Pons (tissue), 1 donor: ENCODE measurements at places on chromosomes 1 and 21.

- no peak for DNase-seq
Measured at GRCh38 chr1:66231217-66231616, 302.7 kb upstream of the SGIP1 start.

- no peak for DNase-seq
Measured at GRCh38 chr1:159205225-159205624, 550 bp downstream of the ACKR1 start.

DNA sequence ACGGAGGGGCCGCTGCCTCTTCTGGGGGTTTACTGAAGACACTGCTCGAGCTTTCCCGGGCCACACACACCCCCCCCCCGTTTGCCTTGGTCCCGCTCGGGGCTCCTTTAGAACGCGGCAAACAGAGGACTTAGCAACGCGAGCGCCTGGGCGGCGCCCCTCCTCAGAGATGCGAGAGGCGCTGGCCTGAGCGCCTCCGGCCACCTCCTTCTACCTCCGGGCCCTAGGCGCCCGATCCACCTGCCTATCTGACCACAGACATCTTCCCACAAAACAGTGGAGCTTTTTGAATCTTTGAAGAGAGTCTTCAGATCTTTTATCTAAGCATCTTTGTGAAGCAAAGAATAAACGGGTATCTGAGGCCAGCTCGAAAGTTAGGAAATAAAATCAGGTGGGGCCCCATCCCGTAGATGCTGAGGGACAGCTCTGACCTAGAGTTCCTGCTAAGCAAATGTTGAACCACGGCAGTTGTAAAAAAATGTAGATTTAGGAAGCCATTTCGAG lies 436 bp upstream of the TTLL7 start:
- peak; percentile 82 for DNase-seq

GRCh38 chr1:82162486-82163420 lies 362.0 kb downstream of the ADGRL2 start:
- no peak for DNase-seq

GRCh38 chr1:5428351-5428750 lies 563.9 kb downstream of the NPHP4 start:
- no peak for DNase-seq

DNA sequence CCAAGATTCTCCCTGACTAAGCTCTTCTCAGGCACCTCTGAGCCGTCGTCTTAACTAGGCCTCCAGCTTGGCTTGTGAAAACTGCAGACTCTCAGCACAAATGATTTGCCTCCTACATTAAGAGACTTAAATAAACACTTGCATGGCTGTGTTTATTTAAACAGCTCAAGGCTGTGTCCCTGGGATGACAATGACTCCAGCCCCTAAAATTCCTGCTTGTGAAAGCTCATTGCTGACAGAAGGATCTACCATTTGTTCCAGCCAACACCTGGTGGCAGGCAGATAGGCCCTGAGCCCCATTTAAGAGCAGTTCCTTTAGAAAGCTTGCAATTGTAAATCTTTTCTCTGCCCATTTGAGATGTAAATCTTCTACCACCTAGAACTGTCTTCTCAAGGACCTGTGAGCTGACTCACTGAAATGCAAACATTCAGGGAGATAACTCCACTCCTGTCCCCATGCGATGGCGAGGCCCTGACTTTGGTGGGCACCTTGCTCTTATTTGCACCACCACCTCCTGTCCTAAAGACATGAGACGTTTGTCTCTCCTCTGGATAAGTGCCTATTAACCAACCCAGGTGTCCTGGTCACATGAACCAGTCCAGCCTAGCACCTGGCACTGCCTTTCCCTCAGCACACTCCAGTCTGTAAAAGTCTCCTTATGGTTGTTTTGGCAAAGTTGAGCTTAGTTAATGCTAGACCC lies 15.1 kb upstream of the PCP4 start:
- no peak for DNase-seq

DNA sequence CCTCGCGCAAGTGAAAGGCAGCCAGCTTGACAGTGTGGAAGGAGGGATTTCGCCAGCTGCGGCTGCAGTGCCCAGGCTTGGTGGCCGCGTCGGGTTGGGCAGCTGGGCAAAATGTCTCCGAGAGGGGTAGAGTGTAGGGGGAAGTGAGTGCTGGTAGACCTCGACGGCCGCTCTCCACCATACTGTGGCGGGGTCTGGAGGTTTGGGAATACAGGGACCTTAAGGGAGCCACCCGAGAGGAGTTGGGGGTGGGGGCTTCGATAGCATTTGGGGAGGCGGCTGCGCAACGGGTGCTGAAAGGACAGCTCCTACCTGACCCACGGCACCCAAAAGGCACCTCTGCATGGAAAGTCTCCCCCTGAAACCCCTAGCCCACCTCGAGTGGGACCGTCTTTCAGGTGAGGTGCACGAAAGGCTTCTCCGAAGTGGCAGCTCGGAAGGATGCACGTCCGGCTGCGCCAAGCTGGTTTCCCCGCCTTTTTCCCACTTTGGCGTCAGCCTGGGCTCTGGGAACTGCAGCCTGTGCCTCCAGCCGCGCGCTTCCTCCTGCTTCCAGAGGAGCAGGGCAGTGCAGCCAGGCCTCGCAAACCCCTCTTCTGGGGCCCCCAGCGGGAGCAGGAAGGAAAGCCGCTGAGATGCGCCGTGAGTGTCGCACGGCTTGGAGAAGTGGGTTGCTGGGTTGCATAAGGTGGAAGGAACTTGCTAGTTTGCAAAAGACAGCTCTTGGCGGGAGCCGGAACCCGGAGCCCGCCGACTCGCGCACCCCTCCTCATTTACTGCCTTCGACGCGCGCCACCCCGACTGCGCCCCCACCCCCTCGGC lies 531 bp upstream of the HMGN2 start:
- no peak for DNase-seq

DNA sequence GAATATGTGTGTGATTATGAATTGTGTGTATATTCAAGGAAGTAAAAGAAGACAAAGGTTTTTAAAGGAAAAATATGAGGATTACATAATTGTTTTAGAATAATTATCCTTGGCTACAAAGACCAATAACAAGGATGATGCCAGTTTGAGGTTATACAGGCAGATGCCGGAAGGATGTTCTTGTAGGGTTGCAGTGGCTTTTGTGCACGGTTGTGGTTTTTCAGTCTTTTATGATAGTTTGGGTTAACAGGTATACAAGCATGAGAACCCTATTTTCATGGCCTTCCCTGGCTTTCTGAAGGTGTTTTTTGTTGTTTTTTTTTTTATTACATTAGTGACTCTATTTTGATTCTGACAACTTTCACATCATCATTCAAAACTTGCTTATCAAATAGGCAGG lies 4.9 kb downstream of the CR2 start:
- DNase-seq = no peak

- DNase-seq = peak; percentile 20
Measured at GRCh38 chr1:174265282-174265681, 106.0 kb downstream of the RABGAP1L start.

GRCh38 chr21:35607406-35607805 lies 452.9 kb downstream of the SETD4 start:
- no peak for DNase-seq

DNA sequence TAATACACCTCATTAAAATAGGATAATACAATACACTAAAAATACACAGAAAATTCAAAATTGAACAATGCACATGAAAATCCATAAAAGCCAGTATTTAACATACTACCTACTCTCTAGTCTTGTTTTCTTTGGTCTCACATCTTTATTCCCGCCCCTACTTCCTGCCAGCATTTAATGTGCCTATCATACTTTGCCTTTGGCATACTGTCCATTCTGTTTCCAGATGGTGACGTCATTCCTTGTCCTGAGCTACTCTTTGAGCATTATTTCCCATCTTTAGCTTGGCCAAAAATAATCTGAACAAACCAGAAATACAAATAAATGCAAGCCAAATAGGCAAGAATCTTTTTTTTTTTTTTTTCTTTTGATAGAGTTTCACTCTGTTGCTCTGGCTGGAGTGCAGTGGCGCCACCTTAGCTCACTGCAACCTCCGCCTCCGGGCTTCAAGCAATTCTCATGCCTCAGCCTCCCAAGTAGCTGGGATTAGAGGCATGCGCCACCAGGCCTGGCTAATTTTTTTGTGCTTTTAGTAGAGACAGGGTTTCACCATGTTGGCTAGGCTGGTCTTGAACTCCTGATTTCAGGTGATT lies 4.4 kb downstream of the HFM1 start:
- no peak for DNase-seq

DNA sequence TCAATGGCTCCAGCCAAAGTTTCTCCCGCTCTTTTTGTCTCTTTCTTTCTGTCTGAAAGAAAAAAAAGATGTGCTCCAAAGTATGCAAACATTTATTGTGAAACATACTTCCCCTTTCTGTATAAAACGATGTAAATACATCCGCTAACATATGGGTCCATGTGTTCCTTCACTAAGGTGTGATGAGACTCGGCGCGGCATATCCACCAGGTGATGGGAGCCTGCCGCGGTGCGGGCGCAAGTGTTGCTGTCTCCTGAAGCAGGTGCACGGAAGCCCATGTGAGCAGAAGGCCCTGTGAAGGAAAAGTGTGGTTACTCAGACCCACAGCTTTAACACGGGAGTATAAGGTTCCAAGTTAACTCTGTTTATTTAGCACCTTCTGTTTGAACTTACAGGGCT lies 466.6 kb upstream of the C1orf87 start:
- DNase-seq = no peak

DNA sequence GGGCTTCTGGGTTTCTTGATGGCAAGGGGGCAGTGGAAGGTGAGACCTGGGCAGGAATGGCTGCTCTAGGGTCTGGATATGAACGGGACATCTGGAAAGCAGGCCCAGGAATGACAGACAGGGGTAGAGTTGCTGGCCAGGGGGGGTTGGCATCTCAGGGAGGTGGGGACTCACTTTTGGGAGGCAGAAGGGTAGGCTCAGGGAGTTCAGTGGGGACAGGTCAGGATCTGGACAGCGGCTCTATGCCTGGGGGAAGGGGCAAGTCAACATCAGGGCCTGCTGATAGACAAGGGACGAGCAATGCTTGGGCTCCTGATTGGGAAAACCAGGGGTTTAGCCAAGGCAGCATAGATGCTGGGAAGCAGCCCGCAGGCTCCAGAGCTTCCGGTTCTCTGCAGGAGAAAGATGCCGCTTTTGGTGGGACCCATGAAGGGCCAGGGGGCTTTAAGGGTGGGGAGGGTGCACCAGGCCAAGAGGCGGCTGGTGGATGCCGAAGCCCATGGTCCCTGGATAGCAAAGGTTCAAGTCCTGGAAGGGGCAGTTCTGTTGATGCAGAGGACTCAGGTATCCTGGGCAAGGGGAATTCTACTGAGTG lies 21.9 kb downstream of the IGFN1 start:
- DNase-seq = no peak

DNA sequence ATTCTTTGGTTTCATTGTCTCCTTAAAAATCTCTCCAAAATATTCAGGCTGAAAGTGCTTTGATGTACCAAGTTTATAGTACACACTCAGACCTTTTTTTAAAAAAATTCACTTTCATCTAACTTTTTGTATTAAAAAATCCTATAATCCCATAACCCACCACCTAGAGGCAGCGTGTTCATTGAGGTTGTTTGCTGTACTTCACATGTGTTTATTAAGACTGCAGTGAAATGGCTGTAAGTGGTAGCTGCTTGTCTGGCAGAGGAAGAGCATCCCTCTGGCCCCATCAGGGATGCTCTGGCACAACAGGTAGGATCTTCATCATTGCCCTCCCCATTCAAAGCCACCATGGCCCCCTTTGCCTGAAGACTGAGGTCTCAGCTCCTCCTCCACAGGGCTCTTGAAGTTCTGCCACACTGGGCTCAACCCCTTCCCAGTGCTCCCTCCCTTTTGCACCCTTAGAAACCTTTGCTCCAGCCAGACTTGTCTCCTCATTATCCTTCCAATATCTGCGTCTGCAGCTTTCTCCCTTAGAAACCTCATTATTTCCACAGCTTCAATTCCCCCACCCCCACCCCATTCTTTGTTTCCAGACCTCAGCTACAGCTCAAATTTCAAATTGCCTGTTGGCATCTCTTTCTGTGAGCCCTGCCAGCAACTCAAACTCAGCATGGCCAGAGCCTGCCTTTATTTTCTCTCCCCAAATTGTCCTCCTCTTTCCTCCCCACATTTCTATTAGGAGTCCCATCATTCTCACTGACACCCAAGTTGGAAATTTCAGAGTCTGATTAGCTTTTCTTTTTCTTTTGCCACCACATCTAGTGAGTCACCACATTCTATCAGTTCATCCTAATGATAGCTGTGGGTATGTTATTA lies 369.6 kb upstream of the USP24 start:
- peak; percentile 33 for DNase-seq

GRCh38 chr1:23566304-23566703 lies 7.0 kb upstream of the ID3 start:
- no peak for DNase-seq

GRCh38 chr21:15020797-15021196 lies 44.0 kb downstream of the NRIP1 start:
- no peak for DNase-seq

- DNase-seq = no peak
Measured at GRCh38 chr1:22334860-22335550, 116.6 kb upstream of the ZBTB40 start.

- DNase-seq = no peak
Measured at GRCh38 chr1:12114340-12114683, 51.2 kb downstream of the TNFRSF8 start.

GRCh38 chr21:36966821-36967768 lies 626 bp upstream of the HLCS start:
- DNase-seq = peak; percentile 37

- no peak for DNase-seq
Measured at GRCh38 chr1:156717351-156717750, 10.9 kb upstream of the METTL25B start.

- peak; percentile 73 for DNase-seq
Measured at GRCh38 chr1:58781541-58782177, 2.2 kb downstream of the JUN start.

GRCh38 chr1:35112668-35113067 lies 33.5 kb downstream of the ZMYM1 start:
- DNase-seq = no peak

DNA sequence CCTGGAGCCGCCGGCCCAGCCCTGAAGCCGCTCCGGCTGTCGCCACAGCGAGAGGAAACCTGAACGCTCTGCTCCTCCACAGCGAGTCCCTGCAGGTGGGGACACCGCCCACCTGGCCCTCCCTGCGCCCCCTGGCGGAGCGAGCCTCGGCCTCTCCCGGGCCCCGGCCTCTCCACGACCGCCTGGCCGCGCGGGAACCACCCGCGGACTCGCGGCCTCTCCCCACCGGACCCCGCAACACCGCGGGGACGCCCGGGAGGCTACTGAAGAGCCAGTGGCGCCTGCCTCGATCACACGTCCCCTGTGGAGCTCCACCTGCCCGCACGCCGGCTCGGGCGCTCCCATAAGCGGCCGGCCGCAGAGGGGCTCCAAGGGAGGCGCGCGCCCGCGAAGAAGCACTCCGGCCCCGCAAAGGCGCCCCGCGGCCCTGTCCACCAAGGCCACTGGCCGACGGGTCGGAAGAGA lies 109.6 kb downstream of the KCNN3 start:
- DNase-seq = no peak

GRCh38 chr1:215133532-215133931 lies 51.0 kb downstream of the KCNK2 start:
- DNase-seq = no peak
